ENCODE measurements at places on chromosomes 12 and 14.

GRCh38 chr12:12749433-12749832, 32.3 kb downstream of the CDKN1B start:
- DNase-seq = no peak

GRCh38 chr12:6987956-6988553, 17.3 kb downstream of the EMG1 start:
- no peak for DNase-seq

- DNase-seq = no peak
Observed at GRCh38 chr14:95226801-95227200, 69.5 kb upstream of the DICER1 start.

GRCh38 chr14:77421201-77421600, 2.1 kb downstream of the NOXRED1 start:
- DNase-seq = no peak

- DNase-seq = no peak
Observed at GRCh38 chr12:71756054-71756690, 1.5 kb downstream of the RAB21 start.

DNA sequence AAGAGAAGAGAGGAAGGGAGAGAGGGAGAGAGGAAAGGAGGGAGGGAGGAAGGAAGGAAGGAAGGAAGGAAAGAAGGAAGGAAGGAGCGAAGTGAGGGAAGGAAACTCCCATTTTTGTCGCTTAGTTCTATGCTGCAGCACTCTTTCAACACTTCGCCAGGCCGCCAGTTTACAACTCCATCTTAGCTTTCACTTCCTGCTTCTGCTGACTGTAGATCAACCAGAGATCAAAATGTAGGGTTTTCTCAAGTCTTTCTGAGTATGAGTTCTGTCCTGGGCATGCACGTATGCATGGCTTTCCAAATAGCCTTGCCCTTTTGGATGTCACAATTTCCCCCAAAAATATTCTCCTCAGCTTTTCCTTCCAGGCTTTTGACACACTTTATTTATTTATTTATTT, 723.4 kb downstream of the TRHDE start:
- DNase-seq = no peak

GRCh38 chr12:30930238-30930637, 3.7 kb downstream of the TSPAN11 start:
- no peak for DNase-seq

GRCh38 chr12:53777936-53778644, 26.3 kb upstream of the CISTR start:
- DNase-seq = no peak

DNA sequence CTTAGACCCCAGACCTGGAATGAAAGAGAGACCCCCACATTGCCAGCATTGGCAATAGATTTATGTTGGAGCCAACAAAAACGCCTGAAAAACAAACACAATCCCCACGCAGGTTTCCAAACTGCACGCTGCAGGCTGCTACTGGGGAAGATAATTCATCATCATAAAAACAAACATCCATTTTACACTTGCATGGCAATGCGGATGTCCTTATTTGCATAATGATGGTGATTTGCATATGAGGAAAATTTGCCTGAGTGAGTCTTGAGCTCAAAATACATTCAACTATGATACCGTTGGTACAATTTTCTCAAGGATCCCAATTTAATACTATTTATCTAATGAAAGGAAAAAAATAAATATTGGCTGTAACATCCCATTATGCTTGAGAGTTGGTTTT, 33.6 kb upstream of the TMEM132D start:
- no peak for DNase-seq

DNA sequence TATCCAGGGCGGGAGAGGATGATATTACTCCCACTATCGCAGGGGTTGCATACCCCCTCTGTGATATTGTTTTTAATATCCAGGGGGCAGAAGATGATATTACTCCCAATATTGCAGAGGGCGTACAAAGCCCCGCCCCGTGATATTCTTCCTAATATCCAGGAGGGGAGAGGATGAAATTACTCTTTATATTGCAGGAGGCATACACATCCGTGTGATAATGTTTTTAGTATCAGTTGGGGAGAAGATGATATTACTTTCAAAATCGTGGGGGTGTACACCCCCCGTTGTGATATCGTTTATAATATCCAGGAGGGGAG, 52.9 kb upstream of the OXA1L start:
- no peak for DNase-seq

- no peak for DNase-seq
Observed at GRCh38 chr14:22973217-22974032, 8.9 kb downstream of the AJUBA start.

DNA sequence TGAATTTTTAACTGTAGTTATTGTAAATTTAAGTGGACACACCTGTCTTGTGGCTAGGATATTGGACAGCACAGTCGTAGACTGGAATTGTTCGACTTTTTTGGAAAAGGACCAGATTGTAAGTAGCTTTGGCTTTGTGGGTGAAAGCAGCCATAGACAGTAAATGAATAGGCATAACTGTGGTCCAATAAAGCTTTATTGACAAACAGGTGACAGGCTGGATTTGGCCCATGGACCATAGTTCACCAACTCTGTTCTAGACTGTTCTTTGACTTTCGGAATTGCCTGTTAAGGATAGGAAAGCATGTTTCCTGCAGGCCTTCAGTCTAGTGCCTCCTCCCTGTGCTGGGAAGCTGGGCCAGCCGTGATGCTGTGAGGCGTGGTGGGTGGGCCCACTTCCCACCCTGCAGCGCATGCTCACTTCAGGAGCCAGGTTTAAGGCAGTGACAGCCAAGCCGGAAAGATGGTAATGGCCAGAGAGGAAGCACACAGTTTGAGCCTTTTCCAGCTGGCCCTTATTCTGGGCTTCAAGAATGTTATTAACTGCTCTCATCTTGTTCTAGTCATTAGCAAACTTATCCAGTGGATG, 51.8 kb downstream of the PPP2R5C start:
- DNase-seq = no peak

- no peak for DNase-seq
Observed at GRCh38 chr14:26128931-26129671, 468.7 kb downstream of the NOVA1 start.

DNA sequence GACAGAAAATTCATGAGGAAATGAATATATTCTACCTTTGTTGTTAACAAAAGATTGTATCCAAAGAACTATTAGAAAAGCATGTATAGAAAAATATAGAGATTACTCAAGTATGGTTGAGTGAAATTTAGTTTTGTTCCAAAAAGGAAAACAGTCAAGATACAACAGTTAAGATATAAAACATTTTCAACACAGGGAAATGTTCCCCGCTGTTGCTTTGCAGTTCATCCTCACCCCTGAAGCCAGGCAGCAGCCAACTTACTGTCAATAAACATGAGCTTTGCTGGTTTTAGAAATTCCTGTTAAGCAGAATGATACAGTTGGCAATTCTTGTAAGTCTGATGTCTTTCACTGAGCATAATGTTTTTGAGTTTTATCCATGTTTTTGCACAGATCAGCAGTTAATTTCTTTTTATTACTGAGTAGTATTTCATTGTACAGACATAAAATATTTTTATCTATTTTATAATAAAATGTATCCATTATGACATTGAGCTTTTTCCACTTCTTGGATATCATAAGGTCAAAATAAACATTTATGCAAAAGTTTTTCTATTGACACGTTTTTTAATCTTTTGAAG, 1.2 kb upstream of the CLEC2B start:
- DNase-seq = no peak

GRCh38 chr14:96373538-96373937, 10.2 kb downstream of the GSKIP start:
- DNase-seq = no peak

- DNase-seq = no peak
Observed at GRCh38 chr14:100059438-100059781, 5.8 kb upstream of the EVL start.

- no peak for DNase-seq
Observed at GRCh38 chr12:125197326-125197725, 132.1 kb downstream of the AACS start.

- DNase-seq = no peak
Observed at GRCh38 chr12:94831081-94831751, 172.3 kb downstream of the NDUFA12 start.

- DNase-seq = no peak
Observed at GRCh38 chr12:108080363-108080762, 48.7 kb upstream of the WSCD2 start.

DNA sequence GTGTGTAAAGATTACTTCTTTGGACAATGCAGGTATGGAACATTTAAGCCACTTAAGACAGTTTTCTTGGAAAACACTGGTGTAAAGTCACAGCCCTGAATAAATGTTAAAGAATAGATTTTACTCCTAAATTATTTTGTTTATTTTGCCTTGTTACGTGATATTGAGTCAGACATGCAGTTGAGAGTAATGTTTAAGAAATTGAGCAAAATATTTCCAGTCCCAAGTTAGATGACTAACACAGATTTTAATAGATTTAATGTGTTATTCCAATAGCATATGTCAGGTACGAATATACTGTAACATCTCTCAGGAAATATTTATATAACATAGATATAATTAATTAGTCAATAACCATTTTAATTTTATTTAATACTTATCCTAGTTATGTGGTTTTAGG, 1361.7 kb downstream of the FSCB start:
- DNase-seq = no peak

DNA sequence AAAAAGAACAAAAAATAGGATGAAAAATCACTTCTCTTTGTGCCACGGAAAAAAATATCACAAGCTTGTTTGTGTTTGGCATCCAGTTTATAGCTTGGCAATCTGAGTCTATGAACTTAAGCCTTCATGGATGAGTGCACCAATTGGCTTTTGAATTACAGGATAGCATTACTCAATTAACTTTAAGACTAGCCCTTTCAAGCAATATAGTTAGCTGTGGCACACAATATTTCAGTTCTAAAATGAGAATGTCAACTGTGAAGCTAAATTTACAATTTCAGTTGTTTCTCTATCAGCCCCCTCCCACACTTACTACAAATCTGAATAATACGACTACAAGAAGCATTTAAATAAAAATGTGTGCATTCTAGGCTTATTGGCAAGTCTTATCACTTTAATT, 8.3 kb downstream of the RERG start:
- no peak for DNase-seq

DNA sequence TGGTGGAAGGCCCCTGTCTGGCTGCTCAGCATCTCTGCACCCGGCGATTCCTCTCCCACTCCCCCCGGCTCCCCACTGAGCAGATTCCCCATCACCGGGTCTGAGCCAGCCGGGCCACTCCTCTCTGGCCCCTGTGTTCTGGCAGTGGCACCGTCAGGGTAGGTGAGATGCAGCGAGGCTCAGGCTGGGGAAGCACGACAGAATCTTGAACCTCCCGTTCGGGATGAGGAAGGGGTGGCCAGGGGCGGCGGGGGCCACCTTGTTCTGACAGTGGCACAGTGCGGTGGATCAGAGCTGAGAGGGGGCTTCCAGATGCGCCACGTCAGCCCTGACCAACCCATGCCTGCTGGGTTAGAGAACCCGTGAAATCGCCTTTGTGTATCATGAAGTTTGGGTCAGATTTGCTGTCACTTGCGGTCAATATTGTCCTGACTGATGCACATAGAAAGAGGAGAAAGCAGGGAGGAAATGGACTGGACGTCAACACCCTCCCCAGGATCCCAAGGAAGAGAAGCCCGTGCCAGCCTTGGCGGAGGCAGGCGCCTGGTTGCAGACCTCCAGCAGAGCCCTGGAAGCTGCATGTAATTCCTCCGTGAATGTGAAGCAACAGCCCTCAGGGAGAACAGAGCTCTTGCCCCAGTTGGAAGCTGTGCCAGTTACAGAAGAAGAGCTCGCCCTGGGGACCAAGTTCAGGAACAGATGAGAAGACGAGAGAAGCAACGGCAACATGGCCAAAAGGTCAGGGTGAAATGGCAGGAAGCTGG, 137.1 kb upstream of the SFSWAP start:
- no peak for DNase-seq

DNA sequence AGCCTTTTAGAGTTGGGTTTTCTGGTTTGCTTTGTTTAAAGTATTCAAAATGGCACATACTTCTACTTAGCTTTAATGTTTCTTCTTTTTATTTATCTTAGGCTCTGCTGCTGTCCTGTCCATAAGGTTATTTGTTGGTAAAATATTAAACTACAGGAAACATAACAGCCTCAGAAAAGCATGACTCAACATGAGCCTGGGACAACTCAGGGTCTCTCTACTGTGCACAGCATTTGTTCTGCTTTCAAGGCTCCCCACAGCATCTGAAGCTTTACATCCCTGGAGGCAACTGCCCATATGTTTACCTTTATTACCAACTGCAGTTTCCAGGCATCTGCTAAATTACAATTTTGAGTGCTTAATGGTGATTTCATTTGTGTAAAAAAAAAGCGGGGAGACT, 954.2 kb upstream of the FBXO33 start:
- DNase-seq = no peak

GRCh38 chr12:55940065-55940732, 9.2 kb downstream of the DGKA start:
- peak; percentile 65 for DNase-seq

GRCh38 chr12:49632986-49633702, 9.8 kb downstream of the PRPF40B start:
- DNase-seq = no peak

DNA sequence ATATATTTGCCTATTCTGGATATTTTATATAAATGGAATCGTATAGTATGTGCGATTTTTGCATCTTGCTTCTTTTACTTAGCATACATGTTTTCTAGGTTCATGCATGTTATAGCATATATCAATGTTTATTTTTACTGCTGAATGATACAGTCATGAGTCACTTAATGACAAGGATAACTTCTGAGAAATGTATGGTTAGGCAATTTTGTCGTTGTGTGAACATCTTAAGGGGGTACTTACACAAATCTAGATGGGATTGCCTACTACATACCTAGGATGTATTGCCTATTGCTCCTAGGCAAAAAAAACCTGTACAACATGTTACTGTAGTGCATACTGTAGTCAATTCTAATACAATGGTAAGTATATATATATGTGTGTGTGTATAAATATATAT, 8.8 kb downstream of the USP15 start:
- no peak for DNase-seq

DNA sequence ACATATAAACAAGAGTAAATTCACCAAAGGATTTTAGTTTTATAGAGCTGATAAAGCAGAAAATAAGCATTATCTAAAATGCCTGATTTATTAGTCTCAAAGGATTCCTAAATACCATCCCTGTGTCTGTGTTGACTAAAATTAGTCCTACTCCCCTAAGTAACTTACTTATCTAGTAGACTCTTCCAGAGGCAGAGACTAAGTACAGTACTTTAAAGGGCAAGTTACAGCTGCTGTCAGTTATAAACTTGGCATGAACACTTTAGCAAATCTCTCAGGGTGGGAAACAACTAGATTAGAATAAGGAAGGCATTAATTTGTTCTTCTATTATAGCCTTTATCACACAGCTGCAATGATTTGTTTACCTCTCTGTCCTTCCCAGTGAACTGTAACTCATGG, 46.0 kb downstream of the ATP2B1 start:
- no peak for DNase-seq

- DNase-seq = no peak
Observed at GRCh38 chr12:115911360-115911759, 366.1 kb downstream of the MED13L start.
